ENCODE measurements at places on chromosomes 7 and 10. TPM values are rescaled to one million over a fixed set of nuclear protein-coding genes. Genes with fewer than 3 reads are reported as not detected.
A peak's percentile ranks its signal among the peaks of the same experiment; 100 is the strongest.

The TMEM140 gene
- 20.4 TPM for polyA plus RNA-seq

The PTPN20 gene
- 2.3 TPM for polyA plus RNA-seq

The FAM200A gene
- 14.3 TPM for polyA plus RNA-seq

The GPNMB gene
- 2.6 TPM for polyA plus RNA-seq

The C7orf57 gene
- polyA plus RNA-seq, result 4.4 TPM

The PIP gene
- polyA plus RNA-seq, result not detected

The SPDYE2B gene
- 2.0 TPM for polyA plus RNA-seq

The KCND2 gene
- polyA plus RNA-seq, result 0.58 TPM

The RSPH10B2 gene
- polyA plus RNA-seq, result 4.3 TPM

GRCh38 chr10:75229971-75230370 lies 5.8 kb downstream of the COMTD1 start:
- no peak for DNase-seq

- no peak for DNase-seq
Measured at GRCh38 chr7:148723166-148723559, 24.5 kb downstream of the CUL1 start.

GRCh38 chr7:100764841-100765240 lies 31.4 kb downstream of the ZAN start:
- DNase-seq, result no peak

GRCh38 chr7:3482147-3482921 lies 181.3 kb downstream of the SDK1 start:
- DNase-seq, result no peak

DNA sequence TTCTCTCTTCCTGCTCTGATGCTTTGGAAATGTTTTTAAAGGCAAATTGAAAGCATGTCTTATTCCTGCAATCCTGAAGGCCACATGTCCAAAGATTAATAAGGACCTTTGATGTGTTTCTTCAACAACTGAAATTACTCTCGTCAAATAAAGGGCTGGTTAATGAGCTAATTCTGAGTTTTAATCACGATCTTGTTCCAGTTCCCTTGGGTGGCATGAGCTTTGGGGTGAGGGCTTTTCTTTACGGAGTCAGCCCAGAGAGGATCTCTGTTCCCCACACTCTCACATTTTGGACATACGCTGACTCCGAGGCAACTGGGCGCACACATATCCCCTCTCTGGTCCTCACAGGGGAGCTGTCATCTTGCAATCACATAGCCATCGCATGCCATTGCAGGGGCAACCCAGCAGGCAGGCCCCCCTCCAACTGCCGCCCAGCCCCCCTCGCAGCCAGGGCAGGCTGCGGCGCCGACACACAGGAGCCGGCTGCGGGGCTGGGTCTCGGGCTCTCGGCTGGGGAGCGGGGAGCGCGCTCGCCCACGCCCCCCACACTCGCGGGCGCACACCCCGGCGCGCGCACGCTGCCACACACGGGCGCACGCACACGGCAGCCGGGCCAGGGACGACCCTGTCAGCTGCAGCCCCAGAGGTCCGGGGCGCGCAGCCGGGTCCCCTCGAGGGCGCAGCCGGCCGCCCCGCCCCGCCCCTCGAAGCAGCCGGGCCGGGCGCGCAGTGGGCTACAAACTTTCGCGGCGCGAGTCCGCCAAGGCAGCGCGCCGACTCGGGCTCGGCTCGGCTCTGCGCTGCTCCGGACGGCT lies at the start of gene GDF10:
TSS of gene GDF10 (plus strand) at position 587 of the 818 bp plus-strand sequence. CDS start 455 bp downstream, outside the sequence.
- DNase-seq, result no peak

DNA sequence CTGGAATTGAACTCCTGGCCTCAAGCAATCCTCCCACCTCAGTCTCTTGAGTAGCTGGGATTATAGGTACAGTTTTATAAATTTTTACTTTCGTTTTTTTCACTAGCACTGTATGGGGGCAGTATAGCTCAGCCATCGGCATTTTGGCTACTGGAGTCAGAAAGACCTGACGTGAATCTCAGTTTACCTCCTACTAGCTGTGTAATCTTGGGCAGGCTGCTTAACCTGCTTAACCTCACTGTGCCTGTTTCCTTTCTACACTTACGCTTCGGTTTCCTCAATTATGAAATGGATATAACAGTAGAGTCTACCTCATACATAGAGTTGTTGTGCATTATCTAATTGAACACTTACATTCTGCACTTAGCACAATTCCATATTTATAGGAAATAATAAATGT lies 16.7 kb downstream of the STN1 start:
- DNase-seq, result no peak

- no peak for DNase-seq
Measured at GRCh38 chr7:41695661-41696322, 7.1 kb downstream of the INHBA start.

DNA sequence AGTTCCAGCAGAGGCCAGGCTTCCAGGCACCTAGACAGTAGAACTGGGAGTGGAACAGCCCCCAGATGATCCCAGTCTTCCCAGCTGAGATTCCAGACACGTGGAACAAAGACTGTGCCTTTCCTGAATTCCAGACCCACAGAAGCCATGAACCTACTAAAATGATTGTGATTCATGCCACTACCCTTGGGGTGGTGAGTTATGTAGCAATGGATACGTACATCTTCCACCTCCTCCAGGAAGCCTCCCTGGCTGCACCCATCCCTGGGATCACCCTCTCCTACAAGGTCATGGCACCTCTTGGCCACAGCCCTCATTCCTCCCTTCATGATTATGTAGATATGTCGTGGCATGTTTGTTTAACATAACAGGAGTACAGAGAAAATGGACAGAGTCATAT lies 83.4 kb downstream of the NPTX2 start:
- no peak for DNase-seq

DNA sequence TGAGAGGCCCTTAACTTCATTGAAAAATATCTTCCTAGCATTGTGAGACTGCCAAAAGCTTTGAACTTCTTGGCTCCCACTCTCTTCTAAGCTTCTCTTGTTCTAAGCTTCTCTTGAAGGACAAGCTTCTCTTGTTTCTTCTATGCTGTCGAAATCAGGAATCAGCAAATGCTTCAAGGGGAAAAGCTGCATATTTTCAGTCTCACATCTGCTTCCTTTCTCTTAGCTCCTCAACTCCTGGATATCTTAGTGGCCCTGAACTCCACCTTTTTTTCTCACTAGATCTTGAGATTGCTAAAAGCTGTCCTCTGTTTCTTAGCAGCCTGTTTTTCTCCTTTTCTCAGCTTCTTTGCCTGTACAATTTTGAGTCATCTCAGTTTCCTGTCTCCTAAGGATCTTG lies 73.0 kb downstream of the NEUROD6 start:
- DNase-seq, result peak; percentile 24

DNA sequence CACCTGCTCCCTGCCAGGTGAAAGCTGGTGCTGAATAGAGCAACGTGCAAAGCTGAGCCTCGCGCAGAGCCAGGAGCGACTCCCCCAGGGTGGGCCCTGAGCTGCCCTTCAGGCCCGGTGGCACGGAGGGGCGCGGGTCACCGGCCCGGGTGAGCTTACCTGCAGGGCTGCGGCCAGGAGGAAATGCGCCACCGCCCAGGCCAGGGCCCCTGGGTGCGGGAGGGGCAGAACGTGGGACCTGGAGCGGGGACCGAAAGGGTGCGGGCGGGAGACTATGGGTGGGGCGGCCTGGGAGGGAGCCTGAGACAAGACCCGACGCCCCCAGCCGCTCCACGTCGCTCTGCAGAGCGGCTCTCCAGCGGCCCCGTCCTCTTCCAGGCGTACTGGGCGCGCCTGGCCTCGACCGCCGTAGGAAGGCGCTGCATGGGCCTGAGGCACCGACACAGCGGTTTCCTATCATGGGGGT lies 122.1 kb downstream of the BTAF1 start:
- no peak for DNase-seq

DNA sequence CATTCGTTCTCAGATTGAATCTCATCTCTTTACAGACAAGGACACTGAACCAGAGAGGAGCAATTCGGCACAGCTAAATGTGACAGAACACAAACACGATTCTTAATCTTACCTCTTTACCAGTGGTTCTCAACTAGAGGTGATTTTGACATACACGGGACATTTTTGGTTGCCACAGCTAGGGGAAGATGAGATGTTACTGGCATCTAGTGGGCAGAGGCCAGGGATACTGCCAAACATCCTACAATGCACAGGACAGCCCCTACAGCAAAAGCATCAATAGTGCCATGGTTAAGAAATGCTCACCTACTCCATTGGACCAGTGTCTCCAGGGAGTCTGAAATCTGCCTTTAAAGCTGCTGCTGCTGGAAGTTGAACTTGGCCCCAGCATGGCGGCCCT lies 27.3 kb downstream of the PDE1C start:
- DNase-seq, result no peak

GRCh38 chr10:87068281-87068680 lies 26.4 kb downstream of the GLUD1 start:
- no peak for DNase-seq

- no peak for DNase-seq
Measured at GRCh38 chr10:32077896-32078485, 21.8 kb upstream of the KIF5B start.

- no peak for DNase-seq
Measured at GRCh38 chr7:73303546-73303945, 5.1 kb downstream of the NSUN5 start.

GRCh38 chr10:71835671-71836595 lies 15.1 kb downstream of the PSAP start:
- DNase-seq, result no peak

DNA sequence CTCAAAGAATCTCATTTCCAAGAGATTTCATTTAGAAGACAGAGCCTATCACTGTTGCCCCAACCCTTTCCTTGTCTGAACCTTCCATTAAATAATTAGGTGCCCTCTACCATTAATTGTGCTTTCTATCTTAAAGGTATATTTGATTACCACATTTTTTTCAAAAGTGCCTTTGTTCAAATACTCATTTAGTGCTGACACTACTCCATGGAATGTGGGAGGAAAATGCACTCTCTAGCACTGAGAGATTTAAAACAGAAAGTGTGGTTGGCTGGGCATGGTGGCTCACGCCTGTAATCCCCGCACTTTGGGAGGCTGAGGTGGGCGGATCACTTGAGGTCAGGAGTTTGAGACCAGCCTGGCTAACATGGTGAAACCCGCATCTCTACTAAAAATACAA lies 119.8 kb downstream of the CACNA2D1 start:
- no peak for DNase-seq

GRCh38 chr7:134186027-134186426 lies 58.9 kb downstream of the LRGUK start:
- no peak for DNase-seq

DNA sequence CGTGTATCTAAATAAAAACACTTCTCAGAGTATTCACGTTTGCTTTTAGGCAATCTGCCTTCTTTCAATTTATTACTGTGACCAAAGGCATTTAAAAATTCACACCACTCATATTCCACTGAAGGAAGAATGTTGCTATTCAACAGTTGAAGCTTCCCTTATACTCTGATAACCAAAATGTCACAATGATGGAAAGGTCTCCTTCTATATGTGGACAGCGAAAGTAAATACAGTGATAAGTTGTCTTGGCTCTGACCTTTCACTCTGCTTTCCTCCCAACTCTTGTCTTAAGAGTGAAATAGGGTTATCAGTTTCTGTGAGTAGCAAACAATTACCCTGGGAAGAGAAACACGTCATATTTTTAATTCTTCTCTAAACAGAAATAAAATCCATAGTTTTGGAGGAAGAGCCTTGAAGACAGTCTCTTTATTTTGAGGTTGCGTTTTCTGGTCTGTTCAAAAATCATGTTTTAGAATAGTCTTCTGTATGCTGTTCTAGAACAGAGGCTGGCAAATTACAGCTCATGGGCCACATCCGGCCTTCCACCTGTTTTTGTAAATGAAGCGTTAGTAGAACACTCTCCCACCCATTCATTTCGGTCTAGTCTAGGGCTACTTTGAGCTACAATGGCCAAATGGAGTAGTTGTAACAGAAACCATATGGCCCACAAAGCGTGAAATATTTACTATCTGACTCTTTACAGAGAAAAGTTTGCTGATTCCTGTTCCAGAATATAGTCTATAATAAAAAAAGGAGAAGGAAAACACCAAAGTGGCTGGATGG lies 41.3 kb downstream of the ETV1 start:
- peak; percentile 19 for DNase-seq

- DNase-seq, result peak; percentile 35
Measured at GRCh38 chr7:114539575-114539974, 125.0 kb downstream of the FOXP2 start.

GRCh38 chr7:91295576-91295975 lies 31.3 kb downstream of the FZD1 start:
- DNase-seq, result no peak

DNA sequence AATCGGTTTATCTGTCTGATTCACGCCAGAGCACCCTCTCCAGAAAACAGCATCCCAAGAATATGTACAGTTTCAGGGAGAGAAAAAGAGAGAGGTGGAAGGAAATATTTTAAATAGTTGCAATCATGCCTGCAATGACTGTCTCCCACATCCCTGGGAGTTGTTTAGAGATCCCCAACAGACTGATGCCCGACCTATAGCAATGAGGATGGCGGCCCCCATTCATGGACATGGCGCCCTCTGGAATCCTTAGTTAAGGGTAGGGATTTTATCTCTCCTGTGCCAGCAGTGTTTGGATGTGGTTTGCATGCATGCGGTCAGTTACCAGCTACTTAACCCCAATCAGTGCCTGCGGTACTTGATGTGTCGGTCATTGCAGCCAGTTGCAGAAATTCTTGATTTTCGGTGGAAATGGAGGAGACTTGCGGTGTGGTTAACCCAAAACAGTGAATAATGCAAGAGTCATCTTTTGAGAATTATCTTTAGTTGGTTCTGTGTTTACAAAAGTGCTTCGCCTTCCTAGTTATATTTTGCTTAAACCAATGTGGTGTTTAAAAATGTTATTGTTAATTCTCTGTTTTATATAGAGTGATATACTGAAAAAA lies 186.0 kb upstream of the TCF7L2 start:
- DNase-seq, result no peak

DNA sequence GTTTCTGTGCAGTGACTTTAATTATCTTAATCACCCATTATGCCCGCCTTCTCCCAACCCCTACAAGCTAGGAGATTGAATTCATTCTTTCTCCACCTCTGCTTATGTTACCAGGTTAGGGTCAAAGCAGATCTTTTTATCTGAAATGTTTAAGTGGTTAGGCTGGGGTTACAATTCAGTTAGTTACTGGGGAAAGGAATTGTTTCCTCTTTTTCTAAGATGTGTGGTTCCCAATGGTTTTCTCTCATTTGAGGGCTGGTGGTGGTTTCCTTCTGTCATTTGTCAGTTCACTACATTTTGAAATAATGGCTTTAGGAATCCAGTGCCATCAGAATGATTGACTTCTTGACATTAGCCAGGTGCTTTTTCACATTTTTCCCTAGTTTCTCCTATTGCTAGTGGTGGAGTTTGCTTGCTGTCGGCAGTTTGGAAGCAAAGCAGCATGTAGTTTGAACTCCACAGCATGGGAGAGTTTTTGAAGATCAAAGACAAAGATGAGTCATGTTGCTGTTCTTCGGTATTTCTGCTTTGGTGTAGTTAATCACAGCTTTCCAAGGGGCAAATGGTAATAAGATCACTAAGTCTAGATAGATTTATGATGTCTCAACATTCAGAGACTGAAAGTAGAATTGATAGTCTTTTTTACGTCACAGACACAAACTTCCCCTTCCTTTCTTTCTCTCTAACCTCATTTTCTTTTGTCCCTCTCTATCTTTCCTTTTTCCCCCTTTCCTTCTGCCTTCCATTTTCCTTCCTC lies 168.2 kb downstream of the SND1 start:
- no peak for DNase-seq

- DNase-seq, result no peak
Measured at GRCh38 chr7:43217055-43217454, 104.6 kb downstream of the HECW1 start.

Measured in right lung (tissue), 10 donors.